ENCODE measurements at places on chromosomes 4 and X.
A peak's percentile ranks its signal among the peaks of the same experiment; 100 is the strongest.

GRCh38 chr4:1962980-1963379 is 45.8 kb downstream of the NELFA start:
- no peak for DNase-seq

DNA sequence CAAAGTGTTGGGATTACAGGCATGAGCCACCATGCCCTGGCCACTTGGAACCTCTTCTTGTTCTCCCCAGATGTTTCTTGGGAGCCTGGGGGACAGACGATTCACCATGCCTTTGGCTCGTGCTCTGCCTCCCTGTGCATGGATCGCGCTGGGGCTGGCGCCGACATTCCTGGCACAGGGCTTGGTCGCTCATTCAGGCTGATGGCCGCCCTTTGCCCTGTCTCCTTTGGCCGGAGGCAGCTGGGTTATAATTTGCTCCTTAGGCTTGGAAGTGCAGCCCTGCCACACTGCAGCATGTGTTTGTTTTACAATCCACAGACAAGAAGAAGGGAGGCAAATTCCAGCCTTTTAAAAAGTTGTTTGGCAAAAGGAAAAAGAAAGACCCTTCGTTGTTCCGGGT is 115.3 kb downstream of the AASDH start:
- no peak for DNase-seq

- DNase-seq: peak; percentile 54
These were observed 44.0 kb downstream of the SERTM2 start for GRCh38 chrX:111555406-111555958.

GRCh38 chr4:168199260-168199957 is 107.1 kb downstream of the ANXA10 start:
- no peak for DNase-seq

GRCh38 chr4:81369886-81370285 is 101.8 kb downstream of the RASGEF1B start:
- DNase-seq: no peak

- DNase-seq: no peak
These were observed 139.8 kb upstream of the KIT start for GRCh38 chr4:54517781-54518444.

- no peak for DNase-seq
These were observed 38.7 kb upstream of the GRID2 start for GRCh38 chr4:92265021-92265420.

DNA sequence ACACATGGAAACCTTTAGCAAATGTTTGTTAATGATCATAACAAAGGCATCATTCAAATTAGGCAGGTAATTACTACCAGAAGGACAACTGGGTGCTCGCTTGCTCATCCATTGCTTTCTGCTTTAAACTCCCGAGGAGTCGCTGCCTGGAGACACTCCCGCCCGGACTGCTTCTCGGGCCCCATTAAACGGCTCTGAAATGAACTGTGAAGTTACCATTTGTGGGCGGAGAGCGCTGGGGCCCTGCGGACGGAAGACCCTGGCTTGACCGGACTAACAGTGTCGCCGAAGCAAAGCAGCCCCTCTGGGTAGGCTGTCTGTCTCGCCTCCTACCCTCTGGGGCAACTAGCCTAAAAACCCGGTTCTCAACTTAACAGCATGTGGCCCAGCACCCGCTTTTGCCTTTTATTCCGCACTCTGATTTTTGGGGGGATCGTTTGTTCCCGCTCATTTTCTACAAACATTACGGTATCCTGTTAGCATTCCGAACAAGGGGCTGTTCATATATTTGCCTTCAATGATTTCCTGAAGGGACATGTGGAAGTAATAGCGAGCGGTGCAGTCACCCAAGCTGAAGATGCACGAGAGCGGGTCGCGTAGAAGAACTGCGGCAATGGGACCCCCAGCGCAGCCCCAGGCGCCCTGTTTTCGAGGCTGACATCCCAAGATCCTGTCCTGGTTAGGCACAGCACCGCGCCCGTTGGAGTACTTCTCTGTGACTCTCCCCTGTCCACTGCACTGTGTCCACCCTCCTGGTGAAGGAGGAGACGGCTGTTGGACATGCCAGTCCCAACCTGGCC is 1.6 kb upstream of the PDGFRA start:
- peak; percentile 83 for DNase-seq

DNA sequence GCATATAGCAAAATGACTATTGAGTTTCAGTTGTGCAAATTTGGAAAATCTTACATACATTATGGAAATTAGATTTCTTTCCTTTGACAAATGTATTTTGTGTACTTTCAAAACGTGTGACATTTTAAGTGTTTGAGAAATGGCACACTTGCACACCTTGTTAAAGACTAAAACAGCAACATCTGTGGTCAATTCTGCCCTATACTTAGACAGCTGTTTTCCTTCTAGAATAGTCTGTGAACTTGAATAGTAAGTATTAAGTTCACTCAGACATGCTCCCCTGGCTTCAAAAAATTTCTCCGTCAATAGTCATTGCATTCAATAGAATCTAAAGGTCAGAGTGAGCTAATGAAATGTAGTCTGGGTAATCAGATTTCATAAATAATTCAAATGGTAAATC is 21.7 kb upstream of the TBC1D9 start:
- DNase-seq: no peak

DNA sequence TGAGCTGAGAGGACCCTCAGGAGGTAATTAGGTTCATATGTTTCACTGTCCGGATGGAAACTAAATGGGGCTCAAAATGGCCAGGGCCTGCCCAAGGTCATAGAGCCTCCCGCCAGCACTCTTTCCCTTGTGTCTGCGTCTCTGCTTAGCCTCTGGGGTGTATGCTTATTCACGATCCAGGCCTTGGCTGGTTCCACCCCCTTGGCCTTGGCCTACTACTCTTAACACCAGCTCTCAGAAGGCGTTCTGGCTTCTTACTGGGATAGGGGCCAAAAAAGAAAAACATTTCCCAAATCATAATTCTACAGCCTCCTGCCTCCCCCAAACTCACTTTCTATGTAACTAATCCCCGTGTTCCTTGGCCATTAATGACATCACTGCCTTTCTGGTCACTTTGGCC is 68.8 kb downstream of the RTL5 start:
- DNase-seq: no peak

- DNase-seq: no peak
These were observed 5.7 kb downstream of the P2RY8 start for GRCh38 chrX:1531096-1531890.

- DNase-seq: no peak
These were observed 2.1 kb downstream of the SEL1L3 start for GRCh38 chr4:25860586-25861279.

GRCh38 chr4:53929955-53930798 is 134.2 kb downstream of the CHIC2 start:
- DNase-seq: peak; percentile 94

- DNase-seq: peak; percentile 35
These were observed 94.6 kb downstream of the PPP3CA start for GRCh38 chr4:101252721-101253120.

GRCh38 chrX:49053223-49054072 is 5.4 kb upstream of the CCDC120 start:
- DNase-seq: peak; percentile 86

- peak; percentile 87 for DNase-seq
These were observed 173.6 kb upstream of the NUDT6 start for GRCh38 chr4:123096038-123096437.

- peak; percentile 56 for DNase-seq
These were observed 282.7 kb downstream of the PTTG2 start for GRCh38 chr4:38242822-38243387.

- DNase-seq: no peak
These were observed 164.0 kb upstream of the RASGEF1B start for GRCh38 chr4:81635739-81636138.

- no peak for DNase-seq
These were observed 25.8 kb downstream of the TRIM75 start for GRCh38 chr4:165079476-165079875.

DNA sequence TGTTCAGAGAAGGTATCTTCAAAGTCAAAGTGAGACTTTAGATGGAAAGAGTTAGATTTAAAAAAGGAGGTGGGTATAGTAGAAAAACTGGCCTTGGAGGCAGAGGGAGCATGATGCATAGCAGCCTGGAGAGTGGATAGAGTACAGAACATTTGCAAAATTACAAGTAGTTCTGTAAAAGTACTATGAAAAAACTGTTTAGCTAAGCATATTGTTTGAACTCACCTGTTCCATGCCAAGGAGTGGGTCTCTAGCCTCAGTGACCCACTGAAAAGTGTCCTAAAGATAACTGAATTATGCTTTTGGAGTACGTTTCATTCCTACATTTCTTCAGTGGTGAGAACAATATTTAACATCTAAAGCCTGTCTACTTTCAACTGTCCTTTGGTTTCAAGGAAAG is 218.9 kb downstream of the NAP1L3 start:
- DNase-seq: no peak

- no peak for DNase-seq
These were observed 326.1 kb upstream of the EMCN start for GRCh38 chr4:100843910-100844309.

GRCh38 chrX:47623540-47624027 is 3.9 kb upstream of the SYN1 start:
- DNase-seq: peak; percentile 91

DNA sequence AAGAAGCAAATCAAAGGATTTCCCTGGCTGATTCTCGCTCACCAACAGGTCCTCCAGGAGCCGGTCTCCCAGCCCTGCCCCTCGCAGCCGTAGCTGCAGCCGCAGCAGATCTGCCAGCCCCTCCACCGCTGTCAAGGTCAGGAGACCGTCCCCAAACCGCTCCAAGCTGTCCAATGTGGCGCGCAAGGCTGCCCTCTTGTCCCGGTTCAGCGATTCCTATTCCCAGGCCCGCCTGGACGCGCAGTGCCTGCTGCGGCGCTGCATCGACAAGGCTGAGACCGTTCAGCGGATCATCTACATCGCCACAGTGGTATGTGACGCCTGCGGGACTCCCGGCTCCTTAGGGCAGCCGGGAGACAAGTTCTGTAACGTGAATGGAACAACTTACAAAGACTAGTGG is 25.6 kb downstream of the SPATA18 start:
- DNase-seq: peak; percentile 76

DNA sequence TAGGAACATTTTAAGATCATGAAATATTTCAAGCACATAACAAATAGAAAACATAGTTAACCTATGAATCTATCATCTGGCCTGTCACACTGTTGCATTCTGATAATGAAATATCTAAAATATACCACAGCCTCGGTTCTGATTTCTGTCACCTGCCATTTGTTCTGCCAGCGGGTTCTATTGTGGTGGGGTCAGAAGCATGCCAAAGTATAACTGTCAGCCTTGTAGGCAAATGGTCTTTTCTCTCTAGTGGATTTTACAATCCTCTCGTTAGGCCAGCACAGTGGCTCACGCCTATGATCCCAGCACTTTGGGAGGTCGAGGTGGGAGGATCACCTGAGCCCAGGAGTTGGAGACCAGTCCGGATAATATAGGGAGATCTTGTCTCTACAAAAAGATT is 47.9 kb downstream of the HTRA3 start:
- DNase-seq: no peak

Data from mesendoderm (in vitro differentiated cells).